OCI-M1 (cell line): ENCODE measurements at places on chromosomes 7 and 10.

DNA sequence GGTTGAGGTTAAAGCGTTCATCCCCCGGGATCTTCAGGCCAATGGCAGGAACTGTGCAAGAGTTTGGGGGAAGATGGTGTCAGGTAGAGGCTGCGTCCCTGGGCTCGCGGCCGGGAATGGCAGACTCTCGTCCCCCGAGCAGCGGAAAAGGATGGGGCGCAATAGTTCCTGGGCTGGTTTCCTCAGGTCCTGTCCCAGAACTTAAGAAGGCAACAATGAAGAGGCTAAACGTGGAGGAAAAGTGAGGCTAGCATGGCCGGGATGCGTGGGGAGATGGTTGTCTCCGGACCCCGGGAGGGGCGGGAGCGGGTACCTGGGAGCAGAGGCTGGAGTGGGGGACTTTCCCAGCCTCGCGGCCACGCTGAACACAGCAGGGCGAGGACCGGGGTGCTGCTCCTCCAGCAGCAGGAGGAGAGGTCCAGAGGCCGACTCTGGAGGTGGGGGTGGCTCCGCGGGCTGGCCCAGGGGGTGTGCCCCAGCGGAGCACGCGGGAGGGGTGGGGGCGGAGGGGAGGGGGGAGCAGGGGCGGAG lies 882 bp downstream of the IRF5 start:
- no peak for DNase-seq

GRCh38 chr7:16412274-16413254 lies 8.8 kb downstream of the CRPPA start:
- no peak for DNase-seq

- DNase-seq, result no peak
Observed at GRCh38 chr10:34081347-34081743, 733.8 kb downstream of the PARD3 start.

DNA sequence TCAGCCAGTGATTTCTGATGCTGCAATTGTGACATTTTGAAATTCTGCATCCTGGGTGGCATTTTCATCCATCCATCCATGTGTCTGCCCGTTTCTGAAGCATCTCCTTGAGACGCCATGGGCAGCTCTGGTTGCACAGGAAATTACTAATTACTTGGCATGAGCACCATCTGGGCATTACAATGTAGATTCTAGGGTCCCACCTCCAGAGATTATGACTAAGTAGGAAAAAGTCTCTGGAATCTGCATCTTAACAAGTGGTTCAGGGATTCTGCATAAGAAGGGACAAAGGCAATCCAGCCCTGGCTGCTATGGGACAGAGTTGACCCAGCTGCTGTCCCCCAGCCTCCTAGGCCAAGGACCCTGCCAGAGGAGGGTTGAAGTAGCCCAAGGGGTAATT lies 65.3 kb downstream of the CUZD1 start:
- no peak for DNase-seq

DNA sequence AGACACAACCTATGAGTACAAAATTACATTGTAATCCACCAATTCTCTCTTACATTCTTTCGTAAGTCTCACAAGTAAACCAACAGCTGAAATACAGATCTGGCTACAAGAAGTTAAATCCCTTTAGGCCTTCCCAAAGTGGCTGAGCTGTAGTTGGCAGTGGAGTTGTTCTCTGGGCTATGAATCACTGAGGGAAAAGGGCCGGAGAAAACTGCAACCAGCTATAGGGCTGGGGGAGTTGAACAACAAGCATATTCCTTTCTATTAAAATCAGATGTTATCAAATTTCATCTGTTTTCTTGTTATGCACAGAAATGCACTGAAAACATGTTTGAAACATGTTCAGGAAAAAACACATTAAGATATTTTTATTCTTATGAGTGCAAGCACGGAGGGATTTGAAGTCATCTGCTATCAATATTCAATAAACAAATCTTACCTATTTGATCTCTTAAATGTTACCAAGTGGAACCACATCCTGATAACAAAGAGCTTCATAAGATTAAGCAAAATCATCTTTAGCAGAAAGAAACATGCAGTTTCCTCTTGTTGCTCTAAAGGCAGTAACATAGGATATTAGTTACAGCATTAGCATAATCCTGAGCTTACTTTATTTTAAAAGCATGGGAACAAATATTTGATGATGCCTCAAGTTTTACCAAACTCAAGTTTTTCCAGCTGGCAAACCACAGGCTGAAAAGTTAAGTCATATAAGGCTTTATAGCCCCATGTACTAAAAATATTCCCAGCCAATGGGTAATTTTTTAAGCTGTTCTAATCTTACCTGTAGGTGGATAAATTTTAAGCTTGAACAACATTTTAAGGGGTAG lies 212.7 kb downstream of the TAX1BP1 start:
- DNase-seq, result no peak

- no peak for DNase-seq
Observed at GRCh38 chr10:506451-507354, 182.8 kb downstream of the DIP2C start.

DNA sequence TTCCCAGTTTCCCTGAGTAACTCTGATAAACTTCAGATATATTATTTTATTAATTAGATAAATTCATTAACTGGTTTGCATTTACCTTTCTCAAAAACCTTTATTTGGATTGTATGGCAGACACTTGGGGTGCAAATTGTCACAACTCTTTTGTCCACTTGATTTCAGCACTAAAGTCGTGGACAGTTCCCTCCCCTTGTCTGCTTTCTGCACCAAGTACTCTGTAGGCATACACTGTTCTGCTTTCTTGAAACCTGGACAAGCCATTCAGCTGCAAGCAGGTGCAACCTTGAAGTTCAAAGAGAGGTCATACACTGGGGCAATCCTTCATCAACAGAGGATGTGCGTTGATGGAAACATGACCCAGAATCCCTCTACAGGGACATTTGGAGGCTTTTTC lies 162.9 kb downstream of the ARL5B start:
- peak; percentile 54 for DNase-seq

DNA sequence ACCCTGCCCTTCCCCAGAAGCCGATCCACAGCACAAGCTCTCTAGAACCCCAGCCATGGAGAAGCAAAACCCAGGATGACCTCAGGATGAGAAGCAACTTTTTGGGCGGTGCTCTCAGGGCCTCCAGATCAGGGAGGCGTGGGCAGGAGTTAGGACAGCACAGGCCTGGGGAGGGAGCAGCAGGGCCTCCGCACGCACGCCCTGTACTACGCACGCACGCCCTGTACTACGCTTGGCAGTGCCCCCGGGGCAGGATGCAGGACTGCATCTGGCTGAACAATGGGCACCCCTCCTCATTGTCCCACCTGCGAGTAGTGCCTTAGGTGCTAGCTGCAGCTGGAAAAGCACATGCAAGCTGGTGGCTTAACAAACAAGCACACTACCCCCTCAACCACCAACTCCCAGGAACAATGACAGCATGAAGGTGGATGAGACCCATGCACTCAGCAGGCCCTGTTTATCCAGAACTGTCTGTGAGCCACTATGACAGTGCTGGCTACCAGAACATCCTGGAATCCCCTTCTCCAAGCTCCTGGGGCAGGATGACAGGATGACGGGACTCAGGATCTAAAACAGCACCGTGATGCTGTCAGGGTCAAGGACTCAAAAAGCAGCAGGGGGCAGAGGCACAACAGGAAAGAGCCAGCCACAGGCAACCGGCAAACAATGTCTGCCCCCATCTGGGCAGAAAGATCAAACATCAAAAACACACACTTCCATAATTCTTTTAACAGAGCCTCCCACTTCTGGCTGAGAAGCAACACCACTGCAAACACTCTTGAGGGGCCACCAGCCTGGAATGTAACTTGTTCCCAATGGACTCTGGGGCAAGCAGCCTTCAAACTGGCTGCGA lies 11.8 kb downstream of the PODXL start:
- DNase-seq, result peak; percentile 49

DNA sequence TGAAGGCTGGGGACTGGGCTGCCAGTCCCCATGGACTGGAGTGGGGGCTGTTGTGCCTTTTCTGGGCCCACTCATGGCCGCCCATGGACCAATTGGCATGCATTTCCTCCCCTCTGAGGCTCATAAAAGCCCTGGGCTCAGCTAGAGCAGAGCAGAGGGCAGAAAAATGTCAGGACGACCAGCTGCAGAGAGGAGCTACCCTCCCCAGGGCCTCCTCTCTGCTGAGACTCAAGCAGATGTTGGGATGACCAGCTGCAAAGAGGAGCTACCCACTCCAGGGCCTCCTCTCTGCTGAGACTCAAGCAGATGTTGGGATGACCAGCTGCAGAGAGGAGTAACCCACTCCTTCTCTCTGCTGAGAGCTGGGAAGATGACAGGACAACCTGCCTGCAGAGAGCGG lies 20.3 kb upstream of the NUB1 start:
- peak; percentile 5 for DNase-seq

DNA sequence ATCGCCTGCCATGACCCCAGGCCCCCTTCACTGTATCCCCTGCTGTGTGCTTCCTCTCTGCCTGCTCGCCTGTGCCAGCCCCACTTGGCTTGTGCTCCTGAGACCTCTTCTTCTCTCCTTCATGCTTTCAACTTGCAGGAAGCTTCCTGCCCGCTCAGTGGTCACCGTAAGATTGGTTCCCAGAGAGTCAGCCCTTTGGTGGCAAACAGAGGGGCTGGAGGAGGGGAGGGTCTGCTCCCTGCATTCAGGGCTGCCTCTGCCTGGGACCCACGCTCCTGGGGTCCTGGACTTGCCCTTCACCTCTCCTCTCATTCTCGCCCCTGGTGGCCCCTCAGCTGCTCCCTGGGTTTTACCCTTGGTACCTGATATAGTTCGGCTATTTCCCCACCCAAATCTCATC lies 45.8 kb upstream of the ZNF32 start:
- no peak for DNase-seq

DNA sequence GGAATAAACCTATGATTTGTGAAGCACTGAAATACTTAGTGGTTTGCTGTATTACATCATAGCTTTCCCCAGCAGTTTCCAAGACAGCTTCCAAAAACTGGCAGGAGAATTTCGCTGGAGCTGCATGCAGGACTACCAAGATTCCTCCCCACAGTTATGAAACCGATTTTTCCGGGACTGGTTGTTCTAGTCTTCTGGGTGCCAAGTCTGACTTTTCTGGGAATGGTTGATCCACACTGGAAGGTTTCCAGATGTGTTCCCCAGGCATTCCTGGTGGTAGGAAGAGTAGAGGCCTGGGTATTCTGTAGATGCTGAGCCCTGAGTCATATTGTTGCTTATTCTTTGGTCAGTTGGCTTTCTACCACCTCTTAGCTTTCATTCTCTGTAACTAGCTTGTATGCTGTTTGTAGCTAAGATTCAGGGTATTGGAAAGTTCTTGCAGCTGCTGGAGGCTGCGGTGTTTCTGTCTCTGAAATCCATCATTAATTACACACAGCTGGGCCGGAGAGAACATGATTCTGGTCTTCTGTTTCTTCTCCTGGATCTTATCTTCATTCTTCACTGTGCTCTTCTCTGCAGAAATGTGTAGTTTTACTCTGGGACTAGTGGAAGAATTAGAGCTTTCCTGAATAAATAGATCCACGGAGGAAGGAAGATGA lies 6.3 kb downstream of the ABCC2 start:
- DNase-seq, result no peak

DNA sequence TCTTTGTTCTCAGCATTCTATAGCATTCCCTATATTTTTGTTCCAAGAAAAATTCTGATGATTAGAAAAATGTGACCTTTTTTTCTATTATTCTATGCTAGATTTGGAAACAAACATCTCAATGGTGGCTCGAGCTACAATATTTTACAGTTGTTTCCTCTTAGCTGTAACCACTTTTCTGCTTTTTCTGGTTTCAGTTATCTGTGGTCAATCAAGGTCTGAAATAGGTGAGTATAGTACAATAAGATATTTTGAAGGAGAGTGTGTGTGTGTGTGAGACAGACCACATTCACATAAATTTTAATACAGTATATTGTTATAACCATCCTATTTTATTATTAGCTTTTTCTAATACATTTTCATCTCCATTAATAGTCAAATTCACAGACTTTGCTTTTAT lies 564.5 kb upstream of the GHITM start:
- no peak for DNase-seq

- no peak for DNase-seq
Observed at GRCh38 chr7:96014617-96015016, 242.3 kb downstream of the DYNC1I1 start.

GRCh38 chr7:109449760-109450159 lies 880.1 kb downstream of the DNAJB9 start:
- DNase-seq, result no peak

GRCh38 chr10:131846240-131847101 lies 54.3 kb upstream of the PPP2R2D start:
- no peak for DNase-seq

- no peak for DNase-seq
Observed at GRCh38 chr10:14425034-14425433, 94.3 kb upstream of the FRMD4A start.

- DNase-seq, result no peak
Observed at GRCh38 chr7:47722126-47722525, 140.2 kb upstream of the TNS3 start.

GRCh38 chr7:158956805-158957509 lies 100.6 kb downstream of the DYNC2I1 start:
- no peak for DNase-seq

DNA sequence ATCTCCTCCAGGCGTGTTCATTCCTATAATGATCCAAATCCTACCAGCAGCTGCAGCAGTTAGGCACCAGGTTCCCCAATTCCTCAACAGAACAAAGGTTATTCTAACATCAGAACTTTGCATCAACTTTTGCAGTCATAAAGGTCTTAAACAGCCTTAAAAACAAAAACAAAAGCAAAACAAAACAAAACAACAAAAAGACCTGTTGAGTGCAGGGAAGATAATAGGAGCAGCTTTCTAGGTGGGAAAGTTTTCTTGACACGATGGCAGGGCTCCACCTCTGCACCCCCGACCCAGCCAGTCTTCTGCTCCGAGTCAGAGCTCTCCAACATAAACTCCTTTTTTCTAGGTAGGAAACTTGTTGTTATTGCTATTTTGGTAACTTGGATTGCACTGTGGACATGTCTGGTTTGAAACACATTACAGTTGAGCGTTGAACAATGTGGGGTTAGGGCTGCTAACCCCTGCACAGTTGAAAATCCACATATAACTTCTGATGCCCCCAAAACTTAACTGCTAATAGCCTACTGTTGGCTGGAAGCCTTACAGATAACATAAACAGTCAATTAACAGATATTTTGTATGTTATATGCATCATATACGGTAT lies 77.6 kb downstream of the MTPN start:
- DNase-seq, result no peak

GRCh38 chr10:102580230-102580629 lies 64.0 kb upstream of the TRIM8 start:
- peak; percentile 20 for DNase-seq

GRCh38 chr7:111076205-111076604 lies 14.7 kb upstream of the LRRN3 start:
- no peak for DNase-seq
